ENCODE measurements at places on chromosomes 2 and 18. TPM values are rescaled to one million over a fixed set of nuclear protein-coding genes. Genes with fewer than 3 reads are reported as not detected.

HOXD9 gene
- total RNA-seq: 1.8 TPM

NR4A2 gene
- 3.0 TPM for total RNA-seq

CDH2 gene
- 43.1 TPM for total RNA-seq

CCDC150 gene
- total RNA-seq: 8.2 TPM

TMEM37 gene
- 2.3 TPM for total RNA-seq

SUPT7L gene
- 31.2 TPM for total RNA-seq

CPO gene
- total RNA-seq: not detected

FN1 gene
- total RNA-seq: 192 TPM

GPD2 gene
- 27.4 TPM for total RNA-seq

PLCL1 gene
- not detected for total RNA-seq

SLC11A1 gene
- 0.26 TPM for total RNA-seq

CMPK2 gene
- 0.86 TPM for total RNA-seq

CNNM3 gene
- 13.0 TPM for total RNA-seq

CFAP210 gene
- 0.27 TPM for total RNA-seq

Data from A549 treated with Mapracorat at 1 μM for 4 hours (cell line).